CD4-positive, alpha-beta T cell treated with Interleukin-15 for 4 hours (primary cell): ENCODE measurements at places on chromosomes 13 and 19.

DNA sequence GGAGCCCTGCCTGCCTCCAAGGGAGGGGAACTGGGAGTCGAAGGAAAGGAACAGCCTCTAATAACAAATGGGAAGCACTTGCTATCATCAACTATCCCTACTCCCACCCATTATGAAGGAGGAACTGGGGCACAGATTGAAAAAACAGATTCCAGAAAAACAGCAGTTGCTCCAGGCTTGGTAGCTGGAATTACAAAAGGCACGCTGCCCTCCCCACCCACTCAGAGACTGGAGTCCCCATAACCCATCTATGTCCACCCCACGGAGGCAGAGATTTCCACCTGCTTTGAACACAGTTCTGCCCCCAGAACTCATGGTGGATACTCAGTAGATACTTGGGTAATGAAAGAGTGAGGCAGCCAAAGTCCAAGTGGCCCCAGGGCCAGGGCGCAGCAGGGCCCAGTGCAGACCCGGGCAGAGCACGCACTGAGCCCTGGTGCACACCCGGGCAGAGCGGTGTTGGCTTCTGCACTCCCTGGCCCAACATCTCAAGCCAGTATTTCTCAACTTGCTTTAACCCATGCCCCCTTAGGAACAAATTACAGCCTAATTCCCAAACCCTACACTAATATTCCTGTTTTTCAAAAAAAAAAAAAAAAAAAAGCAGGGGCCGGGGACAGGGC is 19.1 kb upstream of the CCNP start:
- no peak for DNase-seq

GRCh38 chr13:58619396-58620113 is 988.0 kb downstream of the PCDH17 start:
- no peak for DNase-seq

- DNase-seq = no peak
These were observed 154.9 kb upstream of the UQCRFS1 start for GRCh38 chr19:29367791-29368222.

DNA sequence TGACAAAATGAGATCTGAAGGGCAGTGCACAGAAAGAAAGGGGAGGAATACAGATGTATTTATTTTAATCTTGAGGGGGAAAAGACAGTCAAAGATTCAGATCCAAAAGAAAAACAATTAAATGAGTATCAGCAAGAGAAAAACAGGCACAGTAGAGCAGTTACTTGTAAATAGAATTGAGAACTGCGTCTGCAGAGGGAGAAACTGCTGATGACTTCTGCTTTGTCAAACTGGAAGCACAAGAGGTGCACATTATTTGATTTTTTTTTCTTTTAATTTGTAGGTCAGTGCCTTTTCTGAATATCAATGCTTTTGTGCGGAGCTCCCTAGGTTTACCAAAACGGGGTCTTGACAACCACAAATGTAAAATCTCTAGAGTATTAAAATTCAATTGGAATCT is 37.3 kb downstream of the EFNB2 start:
- DNase-seq = no peak

DNA sequence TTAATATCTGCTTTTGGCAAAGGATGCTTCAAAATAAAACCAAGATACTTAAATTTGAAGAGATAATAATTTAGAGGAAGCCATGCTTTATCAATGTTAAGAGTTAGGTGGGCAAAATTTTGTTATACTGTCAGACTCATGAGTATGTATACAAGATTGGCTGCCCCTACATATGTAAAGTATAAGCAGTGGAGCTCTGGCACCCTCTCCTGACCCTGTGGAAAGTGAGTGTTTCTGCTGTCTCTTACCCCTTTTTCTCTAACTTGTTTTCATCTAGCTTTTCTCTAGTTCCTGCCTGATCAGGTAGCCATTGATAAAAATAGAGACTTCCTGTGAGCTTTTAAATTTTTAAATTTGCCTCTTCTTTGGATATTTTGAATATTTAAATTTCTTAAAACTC is 710.9 kb upstream of the SPRY2 start:
- DNase-seq = no peak

DNA sequence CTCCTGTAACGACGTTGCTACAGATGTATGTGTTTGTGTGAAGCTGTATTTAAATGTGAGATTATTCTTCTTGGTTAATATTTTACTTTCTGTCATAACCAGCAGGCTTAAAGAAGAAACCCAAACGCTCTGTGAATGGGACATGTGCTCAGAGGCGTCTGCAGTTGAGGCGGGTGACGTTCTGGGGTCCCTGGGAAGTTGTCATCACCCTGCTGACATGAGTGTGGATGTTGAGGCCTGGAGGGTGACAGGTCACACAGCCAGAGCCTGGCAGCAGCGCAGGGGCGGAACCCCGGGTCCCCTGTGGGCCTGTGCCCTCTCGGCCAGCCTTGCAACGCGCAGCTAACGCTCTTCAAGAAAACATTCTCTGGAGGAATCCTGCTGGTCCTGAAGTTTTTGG is 16.6 kb downstream of the RASA3 start:
- no peak for DNase-seq

DNA sequence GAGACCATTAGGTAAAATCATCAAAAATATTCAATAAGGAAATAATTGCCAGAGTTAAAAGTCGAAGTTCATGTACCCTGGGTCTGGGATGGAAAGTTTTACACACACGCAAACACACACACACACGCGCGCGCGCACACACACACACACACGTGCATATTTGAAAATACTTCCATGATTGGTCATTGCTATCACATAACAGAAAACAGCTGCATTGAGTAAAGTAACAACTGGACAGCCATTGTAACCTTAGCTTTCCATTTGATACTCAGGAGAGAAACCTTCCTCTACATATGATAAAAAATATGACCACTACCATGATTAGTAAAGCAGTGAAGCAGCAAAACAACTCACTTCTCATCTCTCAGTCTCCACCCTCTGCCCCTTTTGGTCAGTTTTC is 490.0 kb upstream of the SGCG start:
- DNase-seq = no peak

DNA sequence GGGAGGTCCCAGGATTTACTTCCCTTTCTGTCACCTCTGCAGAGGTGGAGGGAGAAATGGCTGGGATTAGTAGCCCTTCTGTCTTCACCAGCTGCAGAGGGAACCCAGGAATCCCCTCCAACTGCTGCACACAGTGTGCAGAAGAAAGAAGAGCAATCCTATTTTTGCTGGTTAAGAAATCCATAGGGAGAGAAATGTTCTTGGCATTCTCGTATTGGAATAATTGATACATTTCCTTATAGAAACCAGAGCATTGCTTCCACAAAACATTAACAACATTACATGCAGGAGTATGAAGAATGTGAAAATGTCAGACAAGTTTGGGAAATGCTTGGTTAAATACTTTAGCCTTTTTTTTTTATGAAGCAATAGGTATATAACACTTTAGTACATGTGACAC is 48.3 kb upstream of the KLF12 start:
- no peak for DNase-seq

DNA sequence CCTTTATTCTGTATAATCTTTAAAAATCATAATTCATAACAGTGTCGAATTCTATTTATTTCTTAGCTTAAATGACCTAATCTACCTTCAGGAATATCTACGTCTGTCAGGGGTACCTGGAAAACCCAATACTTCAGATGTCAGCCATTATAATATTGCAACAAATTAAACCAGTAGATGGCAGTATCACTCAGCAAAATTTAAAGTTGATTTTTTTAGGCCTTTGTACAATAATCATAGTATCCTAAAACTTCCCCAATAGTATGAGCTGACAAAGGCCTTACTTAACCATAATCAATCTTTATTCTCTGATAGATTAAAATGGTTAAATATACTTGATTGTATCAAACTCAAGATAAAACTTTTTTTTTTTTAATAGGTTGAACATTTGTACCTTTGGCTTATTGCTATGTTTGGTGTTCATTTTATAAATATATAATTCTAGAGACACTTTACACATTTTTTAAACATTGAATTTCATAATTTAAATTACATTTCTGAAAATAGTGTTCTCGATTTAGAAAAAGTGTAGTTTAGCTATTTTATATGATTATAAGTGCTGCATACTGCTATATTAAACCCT is 830.2 kb upstream of the SPRY2 start:
- DNase-seq = no peak

DNA sequence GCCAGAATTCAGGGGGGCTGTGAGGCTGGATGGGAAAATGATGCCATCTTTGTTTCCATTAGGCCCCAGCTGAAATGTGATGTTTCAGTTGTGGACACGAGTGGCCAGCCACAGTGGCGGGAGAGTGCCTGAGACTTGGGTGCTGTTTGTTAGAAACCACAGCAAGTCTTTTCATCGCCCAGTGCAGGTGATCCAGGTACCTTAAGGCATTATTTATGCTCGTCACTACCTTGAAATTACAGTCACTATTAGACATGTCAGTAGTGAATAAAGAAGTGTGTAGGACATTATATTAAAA is 82.5 kb upstream of the TM9SF2 start:
- no peak for DNase-seq

- DNase-seq = no peak
These were observed 125.5 kb downstream of the POSTN start for GRCh38 chr13:37473035-37473434.

GRCh38 chr19:6774821-6775707 is 2.6 kb downstream of the VAV1 start:
- DNase-seq = no peak

DNA sequence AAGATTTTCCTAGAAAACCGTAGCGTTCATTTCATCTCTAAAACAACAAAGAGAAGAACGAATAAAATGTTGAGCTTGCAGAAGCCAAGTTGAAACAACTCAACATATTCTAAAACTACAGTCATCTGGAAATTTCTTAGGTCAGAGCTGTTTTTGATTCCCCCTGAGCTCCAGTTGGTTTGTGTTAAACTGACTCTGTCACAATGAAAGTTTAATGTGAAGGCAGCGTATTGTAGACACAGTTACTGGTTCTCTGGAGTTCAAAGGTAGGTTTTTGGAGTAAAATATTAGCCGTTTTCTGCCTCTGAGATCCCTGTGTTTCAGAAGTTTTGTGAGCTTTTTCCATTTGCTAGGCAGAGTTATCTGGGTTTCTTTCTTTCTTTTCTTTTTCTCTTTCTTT is 2.2 kb downstream of the ARHGEF7 start:
- DNase-seq = no peak

GRCh38 chr19:37227996-37228395 is 10.0 kb downstream of the ZNF383 start:
- peak; percentile 37 for DNase-seq

- no peak for DNase-seq
These were observed 14.7 kb downstream of the ATP12A start for GRCh38 chr13:24694907-24695306.

GRCh38 chr19:49555600-49556411 is 24.6 kb downstream of the NOSIP start:
- peak; percentile 73 for DNase-seq

- DNase-seq = no peak
These were observed 4.8 kb downstream of the PDX1 start for GRCh38 chr13:27924529-27925141.

GRCh38 chr19:33514885-33515551 is 6.6 kb downstream of the PEPD start:
- peak; percentile 9 for DNase-seq

- no peak for DNase-seq
These were observed 52.0 kb upstream of the SPACA7 start for GRCh38 chr13:112324116-112324515.

GRCh38 chr19:50512999-50513745 is 541 bp downstream of the ASPDH start:
- no peak for DNase-seq

GRCh38 chr19:19642506-19643157 is 825 bp downstream of the GMIP start:
- DNase-seq = peak; percentile 42

GRCh38 chr13:113267642-113268405 is 29.2 kb upstream of the LAMP1 start:
- DNase-seq = no peak

DNA sequence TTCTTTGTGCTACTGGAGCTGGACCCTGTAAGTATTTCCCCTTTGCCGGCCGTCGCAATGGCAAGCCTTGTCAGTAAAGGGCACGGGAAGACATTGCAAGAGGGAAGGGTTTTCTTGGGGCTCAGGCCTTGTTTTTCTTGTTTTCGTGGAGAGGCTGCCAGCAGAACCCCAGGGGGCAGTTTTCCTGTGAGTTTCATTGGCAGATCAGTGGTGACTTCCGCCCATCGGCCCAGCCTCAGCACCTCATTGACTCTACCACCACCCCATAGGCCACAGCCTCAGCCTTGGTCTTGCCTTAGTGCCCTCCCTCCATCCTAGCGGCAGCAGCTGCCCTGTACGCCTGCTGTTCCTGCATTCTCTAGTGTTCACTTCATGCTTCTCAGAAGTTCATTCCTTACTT is 61.5 kb downstream of the GJA3 start:
- DNase-seq = no peak

- DNase-seq = no peak
These were observed 14.2 kb upstream of the PGLS start for GRCh38 chr19:17497149-17497798.

GRCh38 chr19:7224209-7224686 is 70.0 kb downstream of the INSR start:
- DNase-seq = no peak

DNA sequence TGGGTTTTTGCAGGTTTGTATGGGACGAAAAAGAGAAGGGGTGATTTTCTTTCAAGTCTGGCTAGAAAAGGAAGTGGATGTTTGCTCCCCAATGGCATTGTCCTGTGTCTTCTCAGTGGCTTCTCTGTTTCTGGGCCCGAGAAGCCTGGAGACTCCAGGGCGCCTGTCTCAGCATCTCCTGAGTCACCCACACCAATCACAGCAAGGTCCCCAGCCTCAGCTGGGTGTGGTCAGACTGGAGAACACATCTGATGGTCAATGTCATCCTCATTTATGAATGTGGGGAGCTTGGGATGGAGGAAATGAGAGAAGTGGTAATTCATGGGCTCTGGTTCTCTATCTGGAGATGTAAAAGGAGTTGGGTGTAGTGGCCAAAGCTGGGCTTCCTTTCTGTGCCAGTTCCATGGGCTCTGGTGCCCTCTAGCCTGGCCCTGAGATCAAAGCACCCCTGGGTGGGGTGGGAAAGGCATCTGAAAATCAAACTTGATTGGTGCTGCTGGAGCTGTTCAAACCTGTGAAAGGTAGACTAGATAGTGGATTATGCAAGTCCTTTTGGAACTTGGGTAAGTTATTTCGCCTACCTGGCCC is 13.4 kb downstream of the RASL11A start:
- DNase-seq = no peak

- no peak for DNase-seq
These were observed 84.0 kb downstream of the RGCC start for GRCh38 chr13:41541142-41541938.

- peak; percentile 66 for DNase-seq
These were observed 4.0 kb upstream of the GRIN3B start for GRCh38 chr19:996051-996838.
